ENCODE measurements at places on chromosomes 13 and 19.

GRCh38 chr19:35845215-35846037, 6.9 kb downstream of the NPHS1 start:
- peak; percentile 26 for DNase-seq

DNA sequence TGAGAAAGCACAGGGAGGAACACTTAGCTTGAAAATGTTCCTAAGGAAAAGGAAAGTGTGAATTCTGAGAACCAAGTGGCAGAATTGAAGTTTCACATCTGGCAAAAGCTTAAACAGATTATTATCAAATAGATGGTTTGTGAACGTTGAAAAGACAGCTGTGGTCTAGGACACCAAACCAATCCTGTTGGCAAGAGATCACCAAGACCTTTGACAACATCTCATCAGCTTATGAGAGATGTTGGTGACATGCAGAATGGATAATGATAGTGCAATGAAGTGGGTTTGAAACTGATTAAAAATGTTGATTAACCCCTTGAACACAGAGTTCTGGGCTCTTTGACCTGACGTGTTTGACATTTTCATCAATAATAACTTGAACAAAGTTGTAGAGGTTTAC, 74.6 kb upstream of the GPR183 start:
- peak; percentile 21 for DNase-seq

DNA sequence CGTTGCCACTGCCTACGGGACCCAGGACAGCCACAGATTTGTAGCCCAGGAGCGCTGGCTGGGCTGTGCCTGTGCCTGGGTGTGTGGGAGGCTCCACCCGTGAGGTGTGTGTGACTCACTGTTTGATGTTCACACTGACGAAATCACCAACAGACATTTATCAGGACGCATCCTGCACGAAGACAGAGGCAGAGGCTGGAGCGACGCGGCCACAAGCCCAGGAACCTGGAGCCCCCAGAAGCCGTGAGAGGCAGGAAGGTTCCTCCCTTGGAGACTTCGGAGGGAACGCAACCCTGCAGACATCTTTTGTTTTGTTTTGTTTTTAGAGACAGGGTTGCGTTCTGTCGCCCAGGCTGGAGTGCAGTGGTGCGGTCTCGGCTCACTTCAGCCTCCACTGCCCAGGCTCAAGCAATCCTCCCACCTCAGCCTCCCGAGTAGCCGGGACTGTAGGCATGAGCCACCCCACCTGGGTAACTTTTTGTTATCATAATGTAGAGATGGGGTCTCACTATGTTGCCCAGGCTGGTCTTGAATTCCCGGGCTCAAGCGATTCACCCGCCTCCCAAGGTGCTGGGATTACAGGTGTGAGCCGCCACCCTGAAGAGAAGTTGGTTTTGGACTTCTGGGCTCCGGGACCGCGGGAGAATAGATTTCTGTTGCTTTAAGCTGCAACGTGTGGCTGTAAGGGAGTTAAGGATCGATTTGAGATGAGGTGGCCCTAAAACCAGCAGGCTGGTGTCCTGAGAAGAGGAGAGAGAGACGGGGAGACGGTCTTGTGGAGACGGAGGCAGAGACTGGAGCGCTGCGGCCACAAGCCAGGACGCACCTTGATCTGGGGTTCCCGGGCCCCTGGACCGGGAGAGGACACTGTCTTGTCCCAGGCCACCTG, 24.9 kb upstream of the WDR18 start:
- DNase-seq, result no peak

GRCh38 chr13:106260352-106260751, 275.1 kb downstream of the EFNB2 start:
- no peak for DNase-seq

DNA sequence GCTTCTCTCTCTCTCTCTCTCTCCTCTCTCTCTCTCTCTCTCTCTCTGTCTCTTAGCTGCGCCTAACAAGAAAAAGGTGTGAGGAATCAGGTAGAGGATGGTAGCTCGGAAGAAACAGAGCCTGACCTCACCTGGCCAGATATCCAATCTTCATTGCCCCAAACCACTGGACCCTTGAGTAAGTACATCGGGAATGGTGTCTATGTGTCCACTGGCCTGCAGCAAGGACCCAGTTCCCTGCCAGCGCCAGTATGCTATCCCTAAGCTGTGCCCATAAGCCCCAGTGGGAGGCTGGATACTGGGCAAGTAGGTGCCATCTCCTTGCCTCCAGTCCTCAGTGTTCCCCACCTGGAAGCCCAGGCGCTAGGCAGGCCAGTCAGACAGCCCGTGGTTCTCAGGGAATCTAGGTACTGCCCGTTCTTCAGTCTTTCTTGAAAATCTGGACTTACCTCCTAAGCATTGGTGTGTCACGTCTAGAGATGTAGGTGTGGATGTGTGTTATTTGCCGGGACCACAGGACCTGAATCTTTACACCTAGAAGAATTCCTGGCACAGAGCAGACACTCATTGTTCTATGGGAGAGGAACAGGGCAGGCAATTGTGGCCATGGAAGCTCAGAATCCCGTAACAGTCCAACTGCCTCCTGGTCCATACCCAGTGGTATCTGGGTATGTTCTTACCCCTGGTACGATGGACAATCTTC, 7.3 kb downstream of the URAD start:
- no peak for DNase-seq

GRCh38 chr13:111508902-111509509, 188.6 kb downstream of the TEX29 start:
- DNase-seq, result no peak

DNA sequence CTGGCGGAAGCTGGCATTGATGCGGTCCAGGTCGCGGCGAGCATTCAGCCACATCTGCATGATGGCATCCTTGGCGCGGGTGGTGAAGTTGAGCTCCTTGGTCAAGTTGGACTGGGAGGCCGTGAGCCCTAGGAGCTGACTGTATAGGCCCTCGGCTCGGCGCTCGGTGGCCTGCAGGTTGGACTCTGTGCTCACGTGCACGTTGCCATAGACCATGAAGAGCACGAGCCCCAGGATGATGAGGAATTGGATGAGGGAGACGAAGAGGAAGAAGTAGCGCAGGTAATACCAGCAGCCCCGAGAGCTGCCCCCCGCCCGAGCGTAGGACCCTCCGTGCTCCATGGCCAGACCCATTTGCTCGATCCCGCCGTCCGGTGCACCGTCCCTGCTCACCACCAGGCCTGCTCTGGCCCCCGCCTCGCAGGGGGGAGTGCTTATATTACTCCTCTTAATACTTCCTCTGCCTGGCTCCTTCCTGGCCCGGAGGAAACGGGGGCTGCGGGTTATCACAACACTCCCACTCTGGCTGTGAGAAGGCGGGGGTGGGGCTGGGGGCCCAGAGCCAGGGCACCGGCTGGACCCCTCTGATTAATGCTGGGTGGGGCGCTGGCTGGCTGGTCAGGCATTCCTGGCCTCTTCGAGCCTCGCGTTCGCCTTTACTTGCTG, at the start of gene PLVAP:
PLVAP (minus strand) TSS at position 408 of the 666 bp plus-strand sequence; CDS start at position 354, 54 bp downstream.
- DNase-seq, result no peak

GRCh38 chr19:617551-618246, 15.6 kb downstream of the POLRMT start:
- no peak for DNase-seq

DNA sequence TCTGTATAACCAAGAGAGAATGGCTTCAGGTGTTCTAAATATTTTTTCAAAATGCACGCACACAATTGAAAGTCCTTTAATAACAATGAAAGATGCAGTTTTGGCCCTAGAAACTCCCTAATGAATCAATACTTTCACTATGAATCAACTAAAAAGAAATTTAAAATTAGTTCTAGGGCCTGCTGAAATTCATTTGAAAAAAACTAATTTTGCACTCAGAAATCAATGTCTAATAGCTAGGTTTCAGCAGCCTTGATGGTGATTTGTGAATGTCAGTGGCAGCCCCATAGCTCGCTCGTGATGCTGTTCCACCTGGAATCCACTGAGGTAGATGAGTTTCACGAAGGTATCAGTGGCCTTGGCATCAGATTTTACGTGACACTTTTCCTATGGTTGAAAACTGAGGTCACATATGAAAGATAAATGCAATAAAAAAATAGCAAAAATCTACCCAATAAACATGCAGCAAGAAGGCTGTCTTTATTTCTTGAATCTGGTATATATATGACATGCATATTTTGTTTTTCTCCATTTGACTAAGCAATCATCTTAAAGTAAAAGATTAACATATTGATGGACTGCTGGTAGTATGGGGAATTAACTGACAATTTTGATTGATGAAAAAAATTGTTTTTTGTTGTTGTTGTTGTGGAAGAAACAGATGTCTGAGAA, 141.0 kb downstream of the AKAP11 start:
- no peak for DNase-seq

DNA sequence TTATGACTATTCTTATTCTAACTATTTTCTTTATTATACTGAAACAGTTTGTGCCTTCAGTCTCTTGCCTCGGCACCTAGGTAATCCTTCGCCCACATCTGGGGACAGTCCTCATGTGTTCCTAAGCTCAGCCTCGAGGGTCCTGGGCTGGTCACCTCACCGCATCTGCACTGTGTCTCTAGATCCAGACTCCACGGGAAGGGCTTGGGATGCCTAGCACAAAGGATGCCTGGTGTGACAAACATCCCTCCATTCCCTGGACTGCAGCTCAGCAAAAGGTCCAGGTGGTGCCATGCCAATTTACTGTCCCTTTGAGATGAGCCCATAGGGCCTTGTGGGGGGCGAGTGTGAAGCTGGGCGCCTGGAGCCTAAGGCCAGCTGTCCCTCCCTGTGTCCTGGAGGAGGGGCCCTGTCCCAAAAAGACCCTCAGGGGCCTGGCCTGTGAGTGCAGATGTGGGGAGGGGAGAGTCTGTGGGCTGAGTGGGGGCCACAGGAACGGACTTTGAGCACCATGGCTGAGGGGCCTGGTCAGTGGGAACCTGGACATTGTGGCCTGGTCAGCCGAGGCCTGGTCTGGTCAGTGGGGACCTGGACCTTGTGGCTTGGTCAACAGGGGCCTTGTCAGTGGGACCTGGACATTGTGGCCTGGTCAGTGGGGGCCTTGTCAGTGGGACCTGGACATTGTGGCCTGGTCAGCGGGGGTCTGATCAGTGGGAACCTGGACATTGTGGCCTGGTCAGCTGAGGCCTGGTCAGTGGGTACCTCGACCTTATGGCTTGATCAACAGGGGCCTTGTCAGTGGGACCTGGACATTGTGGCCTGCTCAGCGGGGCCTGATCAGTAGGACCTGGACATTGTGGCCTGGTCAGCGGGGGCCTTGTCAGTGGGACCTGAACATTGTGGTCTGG, 45.1 kb upstream of the TPM4 start:
- DNase-seq, result no peak

DNA sequence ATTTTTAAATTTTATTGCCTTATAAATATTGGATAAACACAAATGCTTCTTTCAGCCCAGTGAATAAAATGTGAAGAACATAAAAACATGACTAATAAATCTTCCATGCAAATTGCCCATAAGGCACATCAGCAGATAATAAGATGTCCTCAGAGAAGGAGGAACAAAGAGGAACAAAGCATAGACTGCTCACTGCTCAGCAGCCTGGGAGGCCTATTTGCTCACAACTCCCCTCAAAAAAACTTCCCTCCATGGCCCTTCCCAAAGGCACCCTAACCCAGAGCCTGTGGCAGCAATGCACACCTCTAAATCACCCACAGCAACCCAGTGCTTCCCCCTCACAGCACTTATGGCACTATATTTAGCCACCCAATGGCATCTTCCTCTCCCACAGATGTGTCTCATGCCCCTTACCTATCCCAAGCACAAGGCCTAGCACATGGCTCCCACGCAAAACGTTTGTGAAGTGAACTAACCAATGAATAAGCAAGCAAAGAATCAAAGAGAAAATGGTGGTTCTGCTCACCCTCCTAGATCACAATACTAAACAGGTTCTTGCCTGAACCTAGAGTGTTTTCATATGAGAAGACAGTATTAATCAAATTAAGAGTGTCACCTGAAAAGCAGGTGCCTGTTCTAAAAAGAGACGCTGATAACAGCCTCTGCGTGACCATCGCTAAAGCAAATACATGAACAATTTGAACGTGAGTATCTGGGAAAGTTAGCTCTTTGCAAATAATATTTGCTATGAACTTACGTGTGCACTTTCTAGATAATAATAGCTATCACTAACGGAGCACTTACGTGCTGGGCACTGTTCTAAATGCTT, 96.9 kb downstream of the TBC1D4 start:
- DNase-seq, result no peak

GRCh38 chr13:24083141-24083540, 77.4 kb upstream of the SPATA13 start:
- DNase-seq, result no peak

DNA sequence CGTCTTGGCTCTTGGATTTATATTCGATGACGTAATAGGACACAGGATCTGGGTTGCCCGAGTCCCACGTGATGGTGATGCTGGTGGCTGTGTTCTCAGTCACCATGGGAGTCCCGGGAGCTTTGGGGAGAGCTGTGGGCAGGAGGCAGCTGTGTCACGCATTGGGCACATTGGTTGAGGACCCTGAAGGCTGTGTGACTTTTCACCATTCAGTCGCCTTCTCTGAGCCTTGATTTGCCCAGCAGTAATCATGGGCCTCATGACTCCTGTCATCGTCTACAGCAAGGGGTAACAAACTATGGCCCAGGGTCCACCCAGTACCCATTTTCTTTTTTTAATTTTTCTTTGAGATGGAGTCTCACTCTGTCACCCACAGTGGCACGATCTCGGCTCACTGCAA, 96.3 kb downstream of the PTPRS start:
- DNase-seq, result no peak

DNA sequence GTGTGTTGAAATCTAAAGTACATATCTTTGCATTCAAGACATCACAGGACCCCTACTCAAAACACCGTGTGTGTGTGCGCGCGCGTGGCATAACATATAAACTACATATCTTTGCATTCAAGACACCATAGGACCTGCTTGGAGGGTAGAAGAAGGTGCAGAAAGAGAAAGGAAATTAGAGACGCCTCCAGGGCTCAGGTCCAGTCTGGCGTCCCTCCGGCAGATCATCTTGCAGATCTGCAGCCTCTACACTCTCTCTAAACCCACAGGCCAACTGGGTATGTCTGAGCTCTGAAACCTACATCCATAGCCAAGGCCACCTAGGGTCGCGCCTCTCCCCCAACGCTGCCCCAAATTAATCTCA, 659 bp upstream of the PAFAH1B3 start:
- DNase-seq, result no peak

DNA sequence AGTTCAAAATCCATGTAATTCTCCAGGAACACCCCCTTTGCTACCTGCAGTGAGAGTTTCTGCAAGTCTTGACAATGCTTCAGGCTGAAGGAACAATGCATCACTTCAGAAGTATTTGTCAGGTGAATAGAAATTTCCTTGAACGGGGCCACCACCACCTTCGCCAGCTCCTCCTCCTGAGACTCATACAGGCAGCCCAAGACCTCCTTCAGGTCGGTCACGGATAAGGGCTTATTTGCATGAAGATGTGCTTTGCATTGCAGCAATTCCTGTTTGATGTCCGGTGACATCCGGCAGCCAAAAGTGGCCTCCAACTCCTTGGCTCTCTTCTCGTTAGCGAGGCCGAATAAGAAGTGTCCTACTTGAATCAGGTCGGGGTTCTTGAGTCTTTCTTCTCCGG, 8.4 kb downstream of the NLRP7 start:
- DNase-seq, result no peak

- no peak for DNase-seq
These were observed 51.1 kb downstream of the HSPH1 start for GRCh38 chr13:31110617-31111016.

GRCh38 chr19:47790398-47790814, 11.9 kb downstream of the SELENOW start:
- DNase-seq, result peak; percentile 86

All from activated CD8-positive, alpha-beta T cell treated with anti-CD3 and anti-CD28 coated beads, Interleukin-2, amount 10 ng/mL, durations not matched to agents 7 days and 5 days (primary cell).